Mesothelial cell of epicardium (in vitro differentiated cells): ENCODE measurements at places on chromosomes 2 and 18.

DNA sequence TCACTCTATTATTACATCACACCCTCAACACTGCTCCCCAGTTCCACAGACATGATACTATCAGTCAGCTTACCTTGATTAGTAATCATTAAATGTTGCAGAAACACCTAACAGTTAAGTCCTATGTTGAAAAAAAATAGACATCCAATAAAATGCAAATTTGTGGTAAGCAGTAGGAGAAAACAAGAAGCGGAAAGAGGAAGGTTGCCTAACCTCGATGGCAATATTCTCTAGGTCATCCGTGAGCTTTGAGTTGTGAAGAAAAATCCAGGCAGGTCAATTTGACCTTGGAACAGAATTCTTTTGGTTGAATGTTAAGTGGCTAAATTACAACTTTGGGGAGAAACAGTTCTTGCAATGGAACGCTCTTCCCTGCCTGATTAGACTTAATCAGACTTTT, 264.4 kb downstream of the AFF3 start:
- DNase-seq: no peak

DNA sequence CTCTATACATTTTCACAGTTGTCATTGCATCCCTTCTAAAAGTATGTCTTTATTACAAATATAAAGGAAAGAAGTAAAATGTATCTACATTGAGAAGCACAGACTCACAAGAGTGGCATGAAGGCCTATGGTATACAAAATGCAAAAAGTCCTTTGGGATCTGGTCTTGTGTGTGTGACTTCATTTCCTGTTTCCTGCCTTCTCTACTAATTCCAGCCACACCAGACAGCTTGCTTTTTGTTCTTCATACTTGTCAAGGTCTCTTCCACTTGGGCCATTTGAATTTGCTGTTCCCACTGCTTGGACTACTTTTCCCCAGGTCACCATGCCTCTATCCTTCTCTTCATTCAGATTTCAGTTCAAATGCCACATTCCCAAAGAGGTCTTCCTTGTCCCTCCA, 6.7 kb upstream of the PNO1 start:
- DNase-seq: no peak

GRCh38 chr2:2743164-2743571, 412.1 kb upstream of the MYT1L start:
- DNase-seq: no peak

DNA sequence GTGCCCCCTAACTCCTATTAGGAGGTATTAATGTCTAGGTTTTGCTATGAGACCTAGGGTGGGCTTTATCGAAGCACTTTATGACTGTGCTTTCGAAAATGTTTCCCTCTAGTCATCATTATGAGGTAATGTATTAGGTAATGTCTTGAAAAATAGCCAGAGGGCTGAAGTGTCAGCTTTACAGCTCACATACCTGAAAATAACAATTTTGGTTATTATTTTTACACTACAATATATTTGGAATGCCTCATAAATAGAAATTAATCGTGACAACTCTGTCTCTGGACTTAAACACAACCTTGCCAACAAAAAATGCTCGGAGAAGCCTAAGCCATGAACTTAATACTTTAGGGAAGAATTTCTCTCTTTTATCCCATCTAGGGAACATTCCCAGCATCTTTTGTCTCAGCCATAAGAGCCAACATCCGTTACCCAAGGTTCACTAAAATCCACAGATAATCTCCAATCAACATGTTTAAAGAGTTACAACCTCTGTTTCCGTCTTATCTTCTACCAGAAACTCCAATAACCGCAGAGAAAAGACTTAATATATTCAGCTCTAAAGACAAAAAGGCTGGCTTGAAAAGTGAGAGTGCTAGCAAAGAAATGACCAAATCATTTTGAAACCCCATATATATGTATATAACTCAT, 130.9 kb upstream of the RND3 start:
- no peak for DNase-seq
